Aorta (tissue), 5 donors: ENCODE measurements at places on chromosomes 4 and X. TPM values are rescaled to one million over a fixed set of nuclear protein-coding genes. Genes with fewer than 3 reads are reported as not detected.

The EDA2R gene
- total RNA-seq, result 5.9 TPM

DNA sequence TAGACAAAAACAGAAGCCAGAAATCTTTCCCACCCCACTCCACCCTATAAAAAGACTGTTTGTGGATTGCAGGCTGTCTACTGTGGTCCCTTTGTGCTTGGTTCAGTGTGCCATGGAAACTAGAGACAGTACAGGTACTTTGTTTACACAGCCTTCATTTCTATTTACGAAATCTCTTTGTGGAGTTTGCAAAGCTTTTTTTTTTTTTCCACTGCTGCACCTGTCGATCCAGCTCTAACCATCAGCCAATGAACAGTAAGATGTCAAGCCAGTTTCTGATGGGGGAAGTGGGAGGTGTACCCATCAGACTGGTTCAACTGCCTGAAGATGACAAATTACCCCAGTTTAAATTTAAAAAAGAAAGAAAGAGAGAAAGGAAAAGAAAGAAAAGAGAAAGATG lies 20.2 kb upstream of the LRBA start:
- no peak for DNase-seq

DNA sequence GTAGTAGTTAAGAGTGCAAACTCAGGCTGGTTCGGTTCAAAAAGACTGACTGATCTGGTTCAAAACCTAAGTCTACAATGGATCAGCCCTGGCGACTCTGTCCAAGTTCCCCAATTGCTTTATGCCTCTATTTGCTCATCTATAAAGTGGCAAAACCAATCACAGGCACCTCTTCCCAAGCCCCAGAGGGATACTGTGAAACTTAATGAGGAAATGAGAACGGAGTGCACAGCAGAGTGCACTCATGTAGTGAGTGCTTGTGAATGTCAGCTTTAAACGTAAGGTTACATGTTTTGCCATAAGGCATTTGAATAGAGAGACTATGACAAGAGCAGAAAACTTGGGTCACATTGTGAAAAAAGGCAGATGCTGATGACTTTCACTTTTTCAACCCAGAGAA lies 199.7 kb upstream of the KLF3 start:
- no peak for DNase-seq

DNA sequence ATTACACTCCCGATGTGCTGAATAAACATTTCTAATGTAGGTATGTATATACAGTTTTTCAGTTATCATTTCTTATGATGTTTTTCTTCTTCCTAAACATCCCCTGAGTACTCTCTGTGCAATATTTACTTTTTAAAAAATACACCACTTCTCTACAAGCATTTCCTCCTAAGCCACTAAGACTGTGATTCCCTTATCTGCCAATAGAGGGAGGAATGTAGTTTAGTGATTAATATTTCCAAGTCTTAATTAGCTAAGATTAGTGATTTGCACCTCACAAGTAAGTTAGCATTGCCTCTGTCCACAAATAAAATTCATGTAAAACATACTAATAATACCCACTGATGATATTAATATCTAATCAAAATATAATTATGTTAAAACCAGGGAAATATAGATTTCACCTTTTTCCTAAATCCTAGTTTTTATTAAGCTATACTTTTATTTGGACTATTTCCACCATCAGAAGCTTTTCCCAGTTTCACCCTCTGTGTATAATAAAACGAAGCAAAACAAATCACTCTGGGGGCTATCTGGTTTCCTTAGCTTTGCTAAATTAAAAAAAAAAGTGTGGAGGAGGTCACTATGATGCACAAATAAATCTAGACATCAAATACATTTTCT lies 909.1 kb downstream of the FAT4 start:
- DNase-seq, result no peak

- no peak for DNase-seq
Measured at GRCh38 chrX:83845397-83845796, 15.5 kb upstream of the CYLC1 start.

- no peak for DNase-seq
Measured at GRCh38 chrX:18886005-18886343, 97.9 kb downstream of the PHKA2 start.

DNA sequence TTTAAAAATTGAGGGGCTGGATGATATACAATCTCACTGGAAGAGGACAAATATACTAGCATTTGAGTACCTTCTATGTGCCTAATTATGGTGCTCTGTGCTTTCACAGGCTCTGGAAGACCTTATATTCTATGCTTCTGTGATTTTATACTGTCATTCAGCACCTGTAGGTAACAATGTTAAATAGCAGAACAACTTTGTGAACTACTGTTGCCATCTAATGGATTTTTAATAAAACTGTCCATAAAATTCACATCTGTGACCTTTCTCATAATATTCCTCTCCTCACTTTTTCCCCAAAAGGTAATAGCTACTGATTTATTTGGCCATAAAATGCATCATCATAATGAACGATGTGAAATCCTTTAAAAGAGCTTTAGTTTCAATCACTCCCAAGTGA lies 21.9 kb downstream of the POU3F4 start:
- no peak for DNase-seq

DNA sequence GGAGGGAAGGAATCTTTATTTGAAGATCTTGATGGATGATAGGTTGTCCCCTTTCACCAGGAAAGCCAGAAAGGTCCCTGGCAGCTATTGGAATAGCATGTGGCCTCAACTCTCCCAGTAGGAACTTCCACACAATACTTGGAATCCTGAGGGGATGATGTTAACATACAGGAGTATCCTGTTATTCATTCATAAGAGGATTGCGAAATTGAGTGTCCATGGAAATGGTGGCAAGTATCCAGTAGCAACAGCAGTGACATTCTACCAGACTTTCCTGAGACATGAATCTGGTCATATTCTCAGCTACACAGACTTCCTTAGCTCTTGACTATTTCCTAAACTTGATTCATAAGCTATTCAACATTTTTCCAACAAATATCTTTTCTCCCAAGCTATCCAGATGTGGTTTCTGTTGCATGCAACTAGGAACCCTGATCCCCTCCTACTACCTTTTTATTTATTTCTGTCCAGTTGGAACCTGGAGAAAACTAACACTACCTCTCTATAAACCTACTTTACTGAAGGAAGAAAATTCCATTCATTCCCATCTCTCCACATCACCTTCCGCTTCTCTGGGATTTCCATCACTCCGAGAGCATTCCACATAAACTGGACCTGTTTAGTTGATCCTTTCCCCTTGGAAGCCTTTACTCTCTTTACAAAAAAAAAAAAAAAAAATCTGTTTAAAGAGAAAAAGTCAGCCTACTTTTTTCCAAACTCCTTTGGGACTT lies 101.8 kb downstream of the ANXA5 start:
- DNase-seq, result no peak

GRCh38 chr4:2436301-2436700 lies 17.5 kb downstream of the CFAP99 start:
- DNase-seq, result no peak

The SYTL4 gene
- total RNA-seq, result 12.6 TPM

DNA sequence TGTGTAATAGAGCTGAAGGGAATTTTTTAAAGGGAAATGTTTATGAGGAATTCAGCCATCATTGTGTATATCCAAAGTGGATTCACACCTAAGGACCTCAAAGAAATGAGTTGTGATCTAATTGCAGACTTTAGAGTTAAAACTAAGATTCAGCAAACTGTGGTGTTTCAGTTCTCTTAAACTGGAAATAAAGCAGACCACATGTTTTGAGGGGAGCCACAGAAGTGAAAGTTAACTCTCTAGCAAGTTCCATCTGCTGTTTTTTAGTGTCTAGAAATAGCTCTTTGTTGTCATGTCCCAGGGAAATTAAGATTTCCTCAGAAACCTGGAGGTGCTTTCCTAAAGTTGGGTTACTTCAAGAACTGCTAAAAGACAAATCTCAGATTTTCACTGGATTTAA lies 97.3 kb upstream of the DDX3X start:
- no peak for DNase-seq

DNA sequence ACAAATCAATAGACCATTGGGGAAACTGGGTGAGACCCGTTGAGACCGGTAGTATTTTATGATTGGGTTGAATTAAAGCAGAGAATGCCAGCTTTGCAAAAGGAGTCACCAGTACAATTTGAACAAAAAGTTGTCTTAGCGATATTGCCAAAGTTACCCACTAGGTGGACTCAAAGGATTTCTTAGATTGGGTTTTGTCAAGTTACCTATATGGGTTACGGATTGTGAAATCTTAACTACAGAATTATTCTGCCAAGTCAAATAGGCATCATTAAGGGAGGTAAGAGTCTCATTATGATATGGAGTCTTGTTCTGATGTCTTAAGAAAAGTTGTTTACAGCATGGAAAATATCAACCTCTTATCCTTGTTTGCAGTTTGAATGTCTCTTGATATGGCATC lies 15.0 kb upstream of the CT47A1 start:
- DNase-seq, result no peak

GRCh38 chr4:13430834-13431568 lies 53.1 kb downstream of the RAB28 start:
- peak; percentile 40 for DNase-seq

The NUP62CL gene
- total RNA-seq, result 0.96 TPM

The ZRSR2 gene
- total RNA-seq, result 18.9 TPM

- no peak for DNase-seq
Measured at GRCh38 chr4:157667836-157668235, 447.3 kb downstream of the GRIA2 start.

DNA sequence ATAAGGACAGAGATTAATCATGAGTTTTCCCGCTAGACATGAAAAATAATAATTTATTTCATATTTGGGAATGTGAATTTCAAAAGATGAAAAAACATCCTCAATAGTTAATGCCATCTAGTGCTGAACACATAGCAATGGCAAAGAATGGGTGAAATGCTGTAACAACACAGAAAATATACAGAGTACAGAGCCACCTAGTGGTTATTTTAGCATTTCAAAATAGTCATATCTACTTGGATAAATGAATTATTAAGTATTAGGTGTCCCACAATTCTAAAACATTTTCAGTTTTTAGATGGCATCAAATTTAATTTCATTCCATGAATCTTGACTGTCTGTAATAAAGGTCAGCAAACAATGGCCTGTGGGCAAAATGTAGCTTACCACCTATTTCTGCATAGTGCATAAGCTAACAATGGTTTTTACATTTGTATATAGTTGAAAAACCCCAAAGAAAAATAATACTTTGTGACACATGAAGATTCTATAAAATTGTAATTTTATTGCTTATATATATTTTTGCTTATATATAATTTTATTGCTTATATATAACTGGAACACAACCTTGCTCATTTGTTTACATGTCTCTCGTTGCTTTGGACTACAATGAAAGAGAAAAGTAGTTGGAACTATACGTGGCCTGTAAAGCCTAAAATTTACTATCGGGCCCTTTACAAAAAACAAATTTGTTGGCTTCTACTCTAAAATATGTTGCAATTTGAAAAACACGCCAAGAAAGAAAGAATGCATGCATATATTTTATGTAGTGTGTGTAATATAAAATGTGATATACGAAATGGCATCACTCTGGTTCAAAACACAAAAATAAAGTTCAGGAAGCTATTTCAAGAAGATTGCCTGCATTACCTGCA lies 99.1 kb upstream of the FAM47C start:
- no peak for DNase-seq

The C4orf50 gene
- 0.06 TPM for total RNA-seq

DNA sequence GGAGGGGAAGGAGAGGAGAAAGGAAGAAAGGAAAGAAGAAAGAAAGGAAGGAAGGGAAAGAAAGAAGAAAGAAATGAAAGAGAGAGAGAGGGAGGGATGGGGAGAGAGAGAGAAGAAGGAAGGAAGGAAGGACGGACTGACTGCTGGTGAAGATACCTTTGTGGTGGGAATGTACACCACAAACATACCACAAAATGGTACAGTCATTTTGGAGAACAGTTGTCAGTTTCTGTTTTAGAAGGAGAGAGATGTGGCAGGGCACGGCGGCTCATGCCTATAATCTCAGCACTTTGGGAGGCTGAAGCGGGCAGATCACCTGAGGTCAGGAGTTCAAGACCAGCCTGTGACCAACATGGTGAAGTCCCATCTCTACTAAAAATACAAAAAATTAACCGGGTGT lies 40.0 kb upstream of the SHISA3 start:
- no peak for DNase-seq

- no peak for DNase-seq
Measured at GRCh38 chrX:150581093-150581775, 12.8 kb downstream of the MTM1 start.

The RIBC1 gene
- 0.48 TPM for total RNA-seq

DNA sequence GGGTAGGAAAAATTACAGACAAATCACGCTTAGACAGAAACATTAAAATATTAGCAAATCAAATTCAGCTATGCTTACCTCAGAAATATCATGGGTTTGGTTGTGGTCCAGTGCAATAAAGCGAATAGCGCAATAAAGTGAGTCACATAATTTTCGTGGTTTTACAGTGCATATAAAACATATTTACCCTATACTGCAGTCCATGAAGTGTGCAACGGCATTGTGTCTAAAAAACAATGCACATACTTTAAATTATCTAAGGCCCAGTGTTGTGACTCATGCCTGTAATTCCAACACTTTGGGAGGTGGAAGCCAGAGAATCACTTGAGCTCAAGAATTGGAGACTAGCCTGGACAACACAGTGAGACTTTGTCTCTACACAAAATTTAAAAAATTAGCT lies 195.7 kb upstream of the IL1RAPL1 start:
- DNase-seq, result no peak

The RTL5 gene
- 12.0 TPM for total RNA-seq

DNA sequence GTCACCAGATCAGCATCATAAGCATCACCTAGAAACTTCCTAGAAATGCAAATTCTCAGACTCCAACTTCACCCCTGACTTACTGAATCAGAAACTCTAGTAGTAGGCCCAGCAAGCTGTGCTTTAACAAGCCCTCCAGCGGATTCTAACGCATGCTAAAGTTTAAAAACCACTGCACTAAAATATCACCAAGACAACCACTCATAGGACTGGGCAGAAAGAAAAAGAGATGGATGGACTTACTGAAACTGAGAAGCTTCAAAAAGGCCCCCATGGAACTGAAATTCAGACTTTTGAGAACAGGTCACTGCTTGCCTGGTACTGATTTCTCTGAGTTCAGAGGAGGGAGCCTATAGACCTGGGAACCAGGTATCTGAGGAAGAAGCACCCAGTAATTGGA lies 40.1 kb downstream of the FAM241A start:
- DNase-seq, result no peak

The C4orf51 gene
- not detected for total RNA-seq

GRCh38 chr4:176981074-176981473 lies 188.4 kb upstream of the VEGFC start:
- no peak for DNase-seq

DNA sequence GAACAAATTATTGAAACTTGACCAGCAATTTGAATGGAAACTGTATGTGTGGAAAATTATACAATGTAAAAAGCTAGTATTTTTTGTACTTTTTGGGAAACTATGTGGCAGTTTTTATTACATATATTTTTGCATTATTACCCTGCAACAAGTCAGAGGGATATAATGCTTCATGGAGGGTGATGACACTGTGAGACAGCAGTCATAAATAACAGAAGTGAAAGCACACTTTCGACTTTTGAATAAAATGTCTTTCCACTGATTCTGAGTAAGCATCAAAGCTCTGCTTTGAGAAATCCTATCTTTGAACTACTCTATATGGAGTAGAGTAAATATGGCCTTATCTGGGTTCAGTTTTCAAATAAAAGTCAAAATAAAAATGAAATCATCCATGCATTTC lies 122.6 kb upstream of the PABPC4L start:
- no peak for DNase-seq

- peak; percentile 48 for DNase-seq
Measured at GRCh38 chr4:1233641-1234308, 15.2 kb downstream of the CTBP1 start.

The TSPAN7 gene
- total RNA-seq, result 35.2 TPM

- no peak for DNase-seq
Measured at GRCh38 chrX:118251271-118251670, 94.6 kb upstream of the WDR44 start.
